ENCODE measurements at places on chromosomes 2 and 18.
A peak's percentile ranks its signal among the peaks of the same experiment; 100 is the strongest.

DNA sequence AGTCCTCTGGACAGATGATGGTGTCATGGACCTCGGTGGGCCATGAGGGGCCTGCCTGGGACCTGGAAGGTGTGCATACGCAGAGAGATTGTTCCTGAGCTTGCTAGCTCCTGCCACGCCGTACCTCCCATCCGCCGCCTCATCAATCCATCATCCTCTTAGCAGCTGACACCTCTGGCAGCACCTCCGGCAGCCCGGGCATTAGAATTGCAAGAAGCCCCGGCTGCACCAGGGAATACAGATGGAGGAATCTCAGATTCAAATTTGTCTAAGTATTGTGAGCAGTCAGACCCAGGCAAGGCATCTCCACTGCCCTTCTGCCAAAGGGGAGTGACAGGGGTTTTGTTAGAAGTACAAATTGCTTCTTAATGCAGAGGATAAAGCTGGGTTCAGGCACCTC lies 4.5 kb downstream of the C1QL2 start:
- no peak for DNase-seq

- DNase-seq: no peak
Observed at GRCh38 chr2:165584126-165584654, 114.7 kb downstream of the CSRNP3 start.

DNA sequence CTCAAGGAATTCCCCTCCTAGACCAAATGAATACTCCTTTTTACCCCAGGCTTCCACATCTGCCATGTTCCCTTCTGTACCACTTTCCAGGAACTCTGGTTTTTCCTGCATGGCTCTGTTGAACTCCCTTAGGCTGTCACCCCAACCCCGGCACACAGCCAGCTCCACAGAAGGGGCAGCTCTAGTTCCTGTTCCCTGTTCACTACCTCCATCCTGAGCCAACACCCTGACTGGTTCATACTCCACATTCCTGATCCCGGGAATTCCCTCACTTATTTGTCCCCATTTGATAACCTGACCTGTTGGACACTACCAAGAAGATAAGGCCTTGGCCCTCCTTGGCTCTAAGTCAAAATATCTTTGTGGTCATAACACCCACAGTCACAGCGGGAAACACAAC lies 280.9 kb upstream of the RAB6C start:
- DNase-seq: no peak

GRCh38 chr2:98037666-98038336 lies 42.1 kb upstream of the TMEM131 start:
- no peak for DNase-seq

DNA sequence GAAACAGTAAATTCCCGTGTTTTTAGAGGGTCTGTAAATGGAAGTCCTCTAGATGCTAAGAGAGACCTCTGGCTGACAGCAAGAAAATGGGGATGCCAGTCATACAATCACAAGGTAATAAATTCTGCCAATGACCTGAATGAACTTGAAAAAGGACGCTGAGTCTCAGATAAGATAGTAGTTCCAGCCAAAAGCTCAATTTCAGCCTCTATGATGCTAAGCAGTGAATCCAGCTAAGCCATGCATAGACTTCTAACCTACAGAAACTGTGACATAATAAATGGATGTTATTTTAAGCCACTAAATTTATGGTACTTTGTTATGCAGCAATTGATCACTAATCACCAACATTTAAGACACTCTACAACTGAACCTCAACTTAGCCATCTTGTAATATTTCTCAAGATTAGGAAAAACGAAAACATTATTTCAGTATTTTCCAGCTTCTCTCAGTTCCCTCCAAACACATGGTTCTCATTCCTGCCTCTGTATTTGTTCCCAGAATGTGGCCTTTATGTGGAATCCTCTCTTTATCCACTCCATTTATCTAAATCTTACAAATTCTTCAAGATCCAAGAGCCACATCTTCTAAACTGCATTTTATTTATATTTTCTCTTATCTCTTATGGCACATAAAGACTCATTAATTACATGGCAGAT lies 331.1 kb downstream of the GULP1 start:
- no peak for DNase-seq

DNA sequence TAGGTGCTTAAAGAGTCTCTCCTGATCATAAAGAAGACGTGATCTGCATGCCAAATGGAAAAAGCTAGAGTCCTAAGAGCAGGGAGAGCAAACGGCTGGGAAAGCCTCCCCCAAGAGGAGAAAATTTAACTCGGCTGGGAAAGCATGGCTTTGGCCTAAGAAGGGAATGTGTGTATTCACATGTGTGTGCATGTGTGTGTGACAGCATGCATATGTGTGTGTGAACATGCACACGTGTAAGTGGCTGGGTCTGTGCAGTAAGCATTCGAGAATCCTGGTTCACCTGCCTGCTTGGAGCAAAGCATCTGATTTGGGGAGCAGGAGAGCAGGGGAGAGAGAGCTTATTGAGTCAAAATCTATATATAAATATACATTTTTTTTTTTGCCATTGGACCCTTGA lies 30.1 kb upstream of the BCL11A start:
- no peak for DNase-seq

DNA sequence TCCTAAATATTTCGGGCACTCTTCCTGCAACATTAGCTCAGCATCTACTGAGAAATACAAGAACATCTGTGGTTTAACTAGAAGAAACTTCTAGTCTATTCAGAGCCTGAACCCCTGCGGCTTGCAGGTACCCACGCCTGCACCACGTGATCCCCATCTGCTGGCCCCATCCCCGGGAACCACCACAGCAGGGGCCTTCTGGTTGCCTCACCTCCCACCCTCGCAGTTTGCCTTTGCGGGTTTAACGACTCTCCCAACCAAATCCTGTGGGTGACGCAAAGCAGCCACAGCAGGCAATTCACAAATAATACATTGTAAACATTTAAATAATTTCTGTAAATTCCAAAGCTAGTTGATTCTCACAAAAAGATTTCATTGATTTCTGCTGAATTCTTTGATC lies 90.2 kb upstream of the TMEM18 start:
- DNase-seq: no peak

DNA sequence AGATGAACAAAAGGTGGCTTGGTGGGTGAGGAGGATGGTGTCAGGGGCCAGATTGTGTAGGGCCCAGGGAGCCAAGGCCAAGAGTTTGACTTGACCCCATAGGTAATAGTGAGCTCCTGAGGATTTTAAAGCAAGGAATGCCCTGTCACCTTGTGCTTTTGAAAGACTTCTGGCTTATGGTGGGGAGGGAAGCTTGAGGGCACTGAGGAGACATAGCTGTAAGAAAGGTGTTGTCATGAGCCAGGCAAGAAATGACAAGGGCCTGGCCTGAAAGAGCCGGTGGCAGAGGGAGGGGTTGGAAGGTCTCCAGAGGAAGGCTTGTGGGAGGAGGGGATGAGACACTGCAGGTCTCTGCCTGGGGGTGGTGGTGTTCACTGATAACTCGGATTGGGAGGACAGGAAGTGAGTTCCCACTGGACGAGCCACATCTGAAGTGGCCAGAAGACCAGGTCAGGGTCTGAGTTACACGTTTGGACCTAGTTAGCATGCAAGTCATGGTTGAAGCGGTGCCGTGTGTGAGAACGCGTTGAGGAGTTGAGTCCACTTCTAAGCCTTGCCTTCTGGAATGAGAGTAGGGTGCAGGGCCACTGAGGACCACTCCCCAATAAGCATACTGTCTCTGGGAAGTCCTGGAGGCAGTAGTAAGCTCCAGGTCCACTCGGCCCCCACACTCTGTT lies 64.3 kb downstream of the TET3 start:
- DNase-seq: no peak

DNA sequence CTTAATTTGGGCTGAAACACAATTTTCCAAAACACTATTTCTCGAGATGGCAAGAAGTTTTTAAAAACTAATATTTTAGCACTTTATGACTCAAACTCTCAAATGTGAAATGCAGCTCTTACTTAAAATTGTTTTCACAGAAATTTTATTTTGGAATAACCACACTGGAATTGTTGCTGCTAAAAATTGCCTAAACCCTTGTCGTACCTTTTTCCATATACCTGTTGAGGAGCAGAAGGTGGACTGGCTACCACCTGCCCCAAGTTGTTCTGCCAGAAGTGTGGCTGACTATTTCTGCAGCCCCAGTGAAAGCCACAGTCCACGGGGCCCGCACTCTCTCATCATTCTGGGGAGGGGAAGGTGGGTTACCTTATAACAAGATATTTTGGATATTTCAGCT lies 23.4 kb downstream of the TNFRSF11A start:
- DNase-seq: no peak

- DNase-seq: peak; percentile 48
Observed at GRCh38 chr18:13266218-13267100, 47.9 kb downstream of the LDLRAD4 start.

GRCh38 chr18:3147935-3148554 lies 71.7 kb downstream of the MYOM1 start:
- no peak for DNase-seq

DNA sequence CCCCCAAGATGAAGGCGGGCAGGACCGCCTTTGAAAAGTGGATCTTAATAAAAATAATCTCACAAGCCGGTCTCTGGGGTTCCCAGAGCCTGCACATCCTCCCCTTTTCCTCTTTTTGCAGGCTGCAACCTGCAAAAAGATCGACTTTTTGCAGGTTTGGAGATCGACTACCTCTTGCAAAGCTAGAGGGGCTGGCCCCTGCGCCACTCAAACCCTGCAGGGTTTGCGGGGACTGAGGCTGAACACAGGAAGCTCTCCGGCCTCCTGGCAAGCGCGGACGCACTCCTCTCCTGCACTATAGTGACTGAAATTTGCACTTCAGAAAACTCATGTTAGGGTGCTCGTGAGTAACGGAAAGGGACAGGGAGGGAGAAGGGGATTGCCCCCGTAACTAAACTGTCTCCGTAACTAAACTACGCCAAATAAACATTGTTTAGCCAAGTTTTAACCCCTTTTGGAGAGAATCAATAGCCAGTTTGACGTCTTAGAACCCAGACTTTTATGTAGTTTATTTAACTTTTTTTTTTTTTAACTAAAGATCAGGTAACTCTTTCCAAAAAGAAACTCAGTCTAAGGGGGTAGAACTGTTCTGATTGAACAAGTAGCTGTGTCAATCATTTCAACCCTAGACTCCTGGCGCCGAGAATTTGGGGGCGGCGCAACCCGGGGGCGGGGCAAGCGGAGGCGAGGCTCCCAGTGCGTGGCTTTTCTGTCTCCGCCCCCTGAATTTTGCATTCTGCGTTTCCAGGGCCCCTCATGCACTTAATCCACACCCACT lies 2.5 kb downstream of the IGFBP5 start:
- DNase-seq: peak; percentile 90

GRCh38 chr2:112621790-112622527 lies 23.8 kb upstream of the SLC20A1 start:
- no peak for DNase-seq

DNA sequence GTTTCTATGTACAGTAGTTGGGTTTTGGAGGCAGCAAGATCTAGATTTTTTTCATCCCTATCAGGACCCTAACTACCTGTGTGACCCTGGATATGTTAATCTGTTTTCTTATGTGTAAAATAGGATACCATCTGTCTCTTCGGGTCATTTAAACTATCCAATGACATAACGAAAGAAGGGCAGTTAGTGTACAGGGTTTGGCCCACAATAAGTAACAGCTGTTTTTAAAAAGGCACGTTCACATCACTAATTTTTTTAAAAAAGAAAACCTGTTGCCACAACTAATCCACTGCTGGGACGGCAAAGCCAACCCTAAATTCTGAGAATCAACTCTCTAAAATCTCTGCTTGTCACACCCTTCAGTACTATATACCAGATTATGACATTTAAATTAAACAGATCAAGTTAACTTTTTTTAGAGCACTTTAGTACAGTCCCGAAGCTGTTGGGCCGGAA lies 869 bp downstream of the USP40 start:
- DNase-seq: no peak

GRCh38 chr2:96913398-96914202 lies 43.7 kb upstream of the SEMA4C start:
- no peak for DNase-seq

DNA sequence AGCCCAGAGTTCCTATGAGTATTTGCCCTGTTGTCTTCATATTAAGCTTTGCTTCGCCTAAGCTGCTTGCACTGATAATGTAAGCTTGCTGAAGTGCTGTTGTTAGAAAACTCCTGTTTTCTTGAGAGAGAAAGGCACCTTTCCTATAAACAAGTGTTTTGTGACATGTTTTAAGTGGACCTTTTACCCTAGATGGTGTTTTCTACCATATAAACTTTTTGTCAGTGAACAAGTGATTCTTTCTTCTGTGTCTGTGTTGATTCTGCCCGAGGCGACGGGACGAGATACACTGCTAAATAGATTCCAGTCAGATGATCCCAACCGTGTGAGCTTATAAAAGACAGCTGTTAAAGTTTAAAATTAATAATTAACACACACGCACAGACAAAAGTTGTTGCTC lies 24.1 kb downstream of the CABLES1 start:
- no peak for DNase-seq

GRCh38 chr2:237490009-237490711 lies 3.1 kb downstream of the MLPH start:
- peak; percentile 70 for DNase-seq

DNA sequence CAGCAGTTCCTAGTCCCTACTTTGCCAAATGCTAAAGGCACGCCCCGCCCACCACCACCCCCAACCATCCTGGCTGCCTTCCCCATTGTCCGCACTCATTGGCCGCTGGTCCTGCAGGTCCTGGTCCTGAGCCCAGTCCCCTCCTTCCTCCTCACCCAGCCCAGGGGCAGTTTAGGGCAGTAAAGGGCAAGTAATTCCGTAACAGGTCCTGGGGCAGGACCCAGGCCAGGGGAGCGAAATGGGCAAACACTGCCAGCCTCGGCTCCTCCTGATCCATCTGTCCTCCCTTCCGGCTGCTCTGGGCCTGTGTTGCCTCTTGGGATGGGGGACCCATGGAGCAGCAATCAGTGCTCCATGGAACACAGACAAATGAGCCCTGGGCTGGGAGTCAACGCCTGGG lies 6.1 kb downstream of the ADCY3 start:
- no peak for DNase-seq

DNA sequence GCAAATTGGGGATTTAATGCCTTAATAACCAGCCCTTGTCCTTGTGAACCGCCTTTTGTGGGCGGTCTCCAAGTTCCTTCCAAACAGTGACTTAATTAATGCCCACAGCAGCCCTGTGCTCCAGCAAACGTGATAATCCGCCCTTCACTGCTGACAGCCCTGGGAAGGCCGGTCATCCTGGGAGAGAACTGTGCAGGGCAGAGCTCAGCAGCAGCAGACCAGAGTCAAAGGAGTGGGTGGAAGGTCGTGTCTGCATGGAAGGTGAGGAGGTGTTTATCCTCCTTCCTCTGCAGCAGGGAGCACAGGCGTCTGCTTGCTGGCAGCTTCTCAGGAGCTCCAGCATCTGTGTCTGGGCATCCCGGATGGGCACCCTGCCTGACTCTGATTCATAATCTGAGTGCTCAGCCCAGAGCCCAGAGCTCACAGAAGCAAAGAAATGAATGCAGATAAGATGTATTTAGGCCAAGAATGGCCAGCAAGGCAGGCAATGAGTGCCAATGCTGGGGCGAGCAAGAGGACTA lies 270.0 kb upstream of the PXDN start:
- DNase-seq: peak; percentile 40

DNA sequence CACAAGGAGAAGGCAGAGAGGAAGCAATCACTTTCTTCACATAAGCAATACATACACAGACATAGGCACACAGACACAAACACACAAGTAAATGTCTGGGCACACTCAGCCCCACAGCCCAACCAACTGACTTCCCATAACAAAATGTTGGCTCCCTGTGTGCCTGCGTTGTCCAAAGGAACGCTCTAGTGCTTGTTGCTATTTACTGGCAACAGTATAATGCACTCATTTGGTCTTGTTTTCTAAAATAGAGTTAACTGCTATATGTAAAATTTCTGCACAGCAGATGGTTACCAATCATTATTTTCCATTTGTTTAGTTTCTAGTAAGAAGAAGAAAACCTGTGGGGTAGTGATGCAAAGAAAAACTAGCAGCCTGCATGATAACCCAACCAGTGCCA lies 16.5 kb downstream of the FIGN start:
- DNase-seq: no peak

Data from kidney (tissue), 22 donors.